SHP77 treated with DMSO at 0.1 percent for 48 hours (cell line): ENCODE measurements at places on chromosomes 1 and 21.
A peak's percentile ranks its signal among the peaks of the same experiment; 100 is the strongest.

DNA sequence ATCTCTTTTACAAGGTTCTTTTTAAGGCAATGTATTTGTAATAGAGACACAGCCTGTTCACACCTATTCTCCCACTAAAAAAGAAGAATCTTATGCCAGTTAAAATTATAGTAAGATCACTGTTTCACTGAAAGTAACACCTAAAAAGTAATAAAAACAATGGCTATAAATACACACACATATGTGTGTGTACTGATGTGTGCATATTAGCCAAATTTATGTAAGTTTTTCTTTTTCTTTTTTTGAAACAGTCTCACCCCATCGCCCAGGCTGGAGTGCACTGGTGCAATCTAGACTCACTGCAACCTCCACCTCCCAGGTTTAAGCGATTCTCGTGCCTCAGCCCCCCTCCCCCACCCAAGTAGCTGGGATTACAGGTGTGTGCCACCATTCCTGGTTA lies 56.8 kb upstream of the SLC30A10 start:
- DNase-seq: no peak

DNA sequence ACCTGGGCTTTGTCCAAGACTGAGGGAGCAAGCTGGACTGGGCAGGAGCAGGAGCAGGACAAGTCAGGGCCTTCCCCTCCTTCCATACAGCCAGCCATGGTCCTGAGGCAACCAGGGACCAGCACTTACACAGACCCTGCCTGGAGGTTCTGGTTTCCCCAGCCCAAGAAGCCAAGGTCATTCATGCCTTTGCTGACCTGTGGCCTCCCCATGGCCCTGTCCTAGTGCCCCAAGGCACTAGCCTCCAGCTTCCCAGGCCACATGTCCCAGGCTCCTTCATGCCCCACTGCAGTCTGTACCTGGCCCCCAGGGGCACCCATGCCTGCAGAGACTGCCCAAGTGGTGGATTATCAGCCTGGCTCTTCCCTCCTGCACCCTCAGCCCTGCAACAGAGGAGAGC lies 243.9 kb downstream of the TOMM20 start:
- no peak for DNase-seq

DNA sequence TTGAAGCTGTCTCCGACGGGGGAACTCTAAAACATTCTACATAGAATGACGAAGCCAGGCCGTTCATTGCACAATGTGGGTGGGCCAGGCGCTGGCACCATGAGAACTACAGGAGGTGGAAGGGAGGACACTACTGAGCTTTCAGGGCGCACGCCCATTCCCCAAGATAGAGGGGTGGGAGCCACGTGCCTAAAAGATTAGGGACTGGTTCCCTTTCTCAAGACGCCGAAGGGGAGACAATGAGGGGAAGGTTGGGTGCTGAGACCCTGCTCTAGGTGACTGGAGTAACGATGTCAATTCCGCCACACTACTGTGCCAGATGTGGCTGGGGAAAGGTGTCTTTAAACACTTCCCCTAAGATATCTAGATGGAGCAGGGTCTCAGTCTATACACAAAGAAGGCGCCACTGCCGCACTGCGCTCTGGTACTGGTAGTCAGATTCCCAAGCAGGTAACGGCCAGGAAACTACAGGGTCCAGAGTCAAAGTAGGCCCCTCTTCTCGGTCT lies 782 bp downstream of the CSDE1 start:
- DNase-seq: no peak

GRCh38 chr1:204449678-204450280 lies 38.2 kb upstream of the PPP1R15B start:
- no peak for DNase-seq

GRCh38 chr1:64721135-64721534 lies 23.7 kb upstream of the RAVER2 start:
- no peak for DNase-seq

GRCh38 chr1:46903481-46903880 lies 37.8 kb downstream of the CYP4A11 start:
- DNase-seq: no peak

- no peak for DNase-seq
Observed at GRCh38 chr1:17648457-17649145, 106.5 kb upstream of the ACTL8 start.

GRCh38 chr21:45522381-45522780 lies 19.9 kb downstream of the SLC19A1 start:
- no peak for DNase-seq

- no peak for DNase-seq
Observed at GRCh38 chr1:163703794-163704193, 382.0 kb downstream of the NUF2 start.

- no peak for DNase-seq
Observed at GRCh38 chr1:86184426-86184825, 27.9 kb upstream of the COL24A1 start.

GRCh38 chr1:161259345-161259702 lies 779 bp downstream of the PCP4L1 start:
- no peak for DNase-seq

DNA sequence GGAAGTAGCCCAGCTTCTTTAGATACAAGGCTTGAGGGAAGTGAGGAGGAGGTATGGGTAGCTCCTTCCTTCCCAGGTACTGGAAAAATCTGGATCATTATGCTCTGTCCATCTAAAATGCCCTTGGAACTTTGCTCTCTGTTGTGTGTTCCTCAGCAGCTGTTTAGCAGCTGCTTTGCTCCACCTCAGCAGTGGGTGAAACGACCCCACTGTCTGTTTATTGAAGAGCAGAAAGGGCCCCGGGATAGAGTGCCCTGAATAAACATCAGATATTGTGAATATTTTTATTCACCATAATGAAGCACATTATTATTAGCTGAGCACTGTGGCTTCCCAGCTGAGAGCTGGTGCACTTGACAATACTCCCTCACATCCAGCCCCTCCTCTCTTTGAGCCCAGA lies 237.9 kb downstream of the PBX1 start:
- no peak for DNase-seq

- no peak for DNase-seq
Observed at GRCh38 chr1:199685369-199685768, 342.1 kb upstream of the NR5A2 start.

DNA sequence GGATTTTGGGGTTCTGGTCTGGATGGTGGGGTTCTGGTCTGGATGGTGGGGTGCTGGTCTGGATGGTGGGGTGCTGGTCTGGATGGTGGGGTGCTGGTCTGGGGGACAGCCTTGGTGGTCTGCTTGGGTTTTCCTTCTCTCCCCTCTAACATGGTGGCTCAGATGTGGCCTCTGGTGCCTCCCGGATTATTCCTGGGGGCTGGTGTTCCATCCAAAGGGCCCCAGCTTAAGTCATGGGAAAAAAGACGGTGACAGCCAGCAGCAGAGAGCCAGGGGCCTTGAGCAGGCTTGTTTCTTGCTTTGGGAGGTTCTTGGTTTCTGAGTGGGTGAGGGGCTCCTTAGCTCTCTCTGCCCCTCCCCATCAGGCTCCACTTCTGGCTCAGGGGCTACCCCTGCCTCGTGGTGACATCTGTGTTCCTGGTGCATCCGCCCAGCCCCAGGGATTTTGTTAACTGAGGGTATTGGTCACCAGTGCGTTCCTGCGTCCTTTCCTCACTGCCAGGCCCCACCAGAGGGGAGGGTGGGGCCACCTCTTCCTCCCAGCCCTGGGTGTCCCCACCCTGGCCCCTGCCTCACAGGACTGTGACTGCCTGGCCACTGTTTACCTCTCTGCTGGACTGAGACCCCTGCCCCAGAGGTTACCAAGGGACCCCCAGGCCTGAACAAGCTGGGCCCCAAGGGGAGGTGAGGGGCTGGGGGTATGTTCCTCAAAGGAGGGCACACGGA lies 43.2 kb upstream of the ACTRT2 start:
- no peak for DNase-seq

DNA sequence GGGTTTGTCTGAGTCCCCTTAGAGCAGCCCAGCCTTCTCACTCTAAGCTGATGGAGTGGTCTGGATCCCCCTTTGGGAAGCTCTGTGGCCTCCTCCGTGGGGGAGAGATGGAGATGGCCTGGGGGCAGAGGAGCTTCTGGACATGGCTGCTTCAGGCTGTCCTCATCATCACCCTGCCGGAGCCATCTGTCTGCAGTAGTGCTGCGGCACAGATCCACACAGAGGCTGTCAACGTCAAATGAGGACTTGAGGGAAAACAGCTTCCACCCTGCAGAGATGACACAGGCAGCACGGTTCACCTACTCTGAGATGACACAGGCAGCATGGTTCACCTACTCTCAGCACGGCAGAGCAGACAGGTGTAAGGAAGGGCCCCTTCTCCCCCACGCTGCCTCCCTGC lies 134.3 kb downstream of the IGSF21 start:
- no peak for DNase-seq

DNA sequence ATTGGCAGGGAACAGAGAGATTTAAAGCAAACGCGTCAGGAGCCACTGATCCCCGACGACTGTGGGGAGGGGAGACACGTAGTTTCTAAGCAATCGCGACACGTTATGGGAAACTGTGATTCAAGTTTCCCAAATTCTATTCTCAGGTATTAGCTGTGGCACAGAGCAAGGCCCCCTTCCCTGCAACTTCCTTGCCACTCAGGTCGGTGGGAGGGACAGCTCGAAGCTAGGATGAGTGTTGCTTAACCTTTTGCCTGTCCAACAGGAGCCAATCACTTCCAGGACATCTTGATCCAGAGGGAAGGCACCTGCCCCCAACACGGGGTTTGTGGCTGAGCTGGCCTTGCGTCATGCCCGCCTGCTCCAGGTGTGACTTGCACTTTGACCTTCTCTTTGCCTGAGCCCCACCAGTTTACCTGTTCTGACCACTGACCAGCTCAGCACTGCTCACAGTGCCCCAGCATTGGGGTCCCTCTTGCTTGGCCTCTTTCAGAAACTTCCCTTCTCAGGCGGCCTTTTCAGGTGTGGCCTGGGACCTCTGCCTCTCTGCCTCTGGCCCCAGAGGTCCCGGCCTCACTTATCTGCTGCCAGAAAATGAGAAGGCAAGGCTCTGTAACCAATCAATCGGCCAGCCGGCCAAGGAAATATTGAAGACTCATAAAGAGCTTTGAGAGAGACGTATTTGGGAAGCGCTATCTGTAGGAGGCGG lies 24.6 kb downstream of the TEX35 start:
- DNase-seq: no peak

- DNase-seq: no peak
Observed at GRCh38 chr1:159753386-159753785, 27.4 kb upstream of the DUSP23 start.

- DNase-seq: no peak
Observed at GRCh38 chr1:112727716-112728115, 12.6 kb upstream of the PPM1J start.

DNA sequence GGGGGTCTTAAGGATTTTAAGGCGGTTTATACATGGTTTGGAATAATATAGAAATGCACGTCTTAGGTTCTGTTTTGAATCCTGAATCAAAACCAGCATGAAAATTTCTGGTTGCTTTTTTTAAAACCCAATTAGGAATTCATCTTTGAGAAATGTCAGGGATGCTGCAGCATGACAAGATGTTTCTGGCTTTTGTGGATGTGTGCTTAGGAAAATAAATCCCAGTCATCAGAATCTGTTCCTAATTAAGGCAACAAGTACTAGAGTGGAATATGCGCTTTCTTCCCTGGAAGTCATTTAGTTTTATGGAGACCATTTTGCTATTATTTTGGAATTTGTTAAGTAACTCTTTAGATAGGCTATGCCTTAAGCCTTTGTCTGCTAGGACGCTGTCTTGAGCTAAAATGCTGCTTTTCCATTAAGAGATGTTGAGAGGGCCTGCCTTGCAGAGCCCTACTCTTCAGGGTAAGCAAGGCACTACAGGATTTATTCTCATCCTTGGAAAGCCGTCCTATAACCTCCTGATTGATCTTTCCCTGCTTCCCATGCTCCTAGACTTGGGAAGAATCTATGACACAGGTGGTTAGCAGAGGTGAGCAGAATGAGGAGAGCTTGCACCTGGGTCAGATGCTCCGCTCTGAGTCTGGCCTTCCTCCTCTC lies 332.8 kb downstream of the DISC1 start:
- DNase-seq: no peak

- DNase-seq: no peak
Observed at GRCh38 chr1:206554211-206554610, 46.9 kb downstream of the RASSF5 start.

DNA sequence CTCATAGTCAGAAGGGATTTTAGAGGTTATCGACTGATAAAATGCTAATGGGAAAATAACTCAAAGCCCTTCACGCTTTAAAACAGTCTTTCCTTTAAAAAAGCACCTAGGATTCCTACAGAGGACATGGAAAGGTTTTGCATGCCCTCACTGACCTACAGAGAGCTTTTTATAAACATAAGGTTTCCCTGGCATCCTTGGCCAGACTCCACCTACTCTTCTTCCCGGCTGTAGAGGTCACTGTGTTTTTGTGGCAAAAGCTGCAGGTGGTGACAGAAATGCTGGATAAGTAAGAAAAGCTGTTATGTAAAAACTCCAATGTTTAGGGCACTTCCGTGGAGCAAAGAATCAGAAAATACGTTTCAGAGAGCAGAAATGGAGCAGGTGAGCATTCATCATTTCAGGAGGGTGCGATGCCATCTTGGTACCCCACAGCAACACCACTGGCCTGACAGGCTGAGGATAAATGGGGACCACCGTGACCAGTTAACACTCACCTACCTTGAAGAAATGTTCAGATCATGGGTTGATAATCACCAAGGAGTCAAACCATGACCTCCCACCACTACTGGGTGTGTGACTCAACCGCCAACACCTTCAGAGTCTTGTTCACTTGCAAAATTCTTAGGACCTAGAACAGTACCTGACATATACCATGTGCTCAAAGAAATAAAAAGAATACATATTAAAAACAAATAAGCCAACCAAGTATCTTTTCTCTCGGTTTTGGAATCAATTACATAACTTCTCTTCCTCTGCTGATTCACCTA lies 46.6 kb downstream of the SSBP3 start:
- no peak for DNase-seq

- no peak for DNase-seq
Observed at GRCh38 chr1:193144999-193145398, 23.2 kb downstream of the CDC73 start.

- no peak for DNase-seq
Observed at GRCh38 chr1:244782056-244782455, 53.4 kb upstream of the COX20 start.

GRCh38 chr1:228515200-228515834 lies 28.1 kb downstream of the RNF187 start:
- no peak for DNase-seq

GRCh38 chr1:107365527-107366240 lies 224.8 kb downstream of the NTNG1 start:
- DNase-seq: peak; percentile 67

GRCh38 chr1:47598357-47598756 lies 160.5 kb downstream of the FOXD2 start:
- no peak for DNase-seq

GRCh38 chr21:45035477-45035848 lies 38.9 kb upstream of the ADARB1 start:
- no peak for DNase-seq

DNA sequence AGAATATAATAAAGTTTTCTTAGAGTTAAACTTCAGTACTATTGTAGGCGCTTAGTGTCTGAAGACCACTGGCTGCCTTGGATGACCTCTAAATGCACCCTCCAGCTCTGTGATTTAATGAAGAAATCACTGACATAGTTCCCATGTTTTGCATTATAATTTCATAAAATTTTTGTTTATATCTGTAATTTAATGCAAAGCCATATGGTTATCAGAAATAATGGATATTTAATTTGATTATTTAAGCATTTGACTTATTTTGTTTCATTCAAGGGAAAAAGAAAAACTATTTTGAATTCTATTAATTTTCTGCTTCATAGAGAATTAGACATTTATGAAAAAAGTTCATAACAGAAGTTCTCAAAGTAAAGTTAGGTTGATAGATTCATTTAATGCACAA lies 18.6 kb downstream of the CRB1 start:
- DNase-seq: no peak
